Heart left ventricle (tissue), 16 donors: ENCODE measurements at places on chromosomes 13 and 19. TPM values are rescaled to one million over a fixed set of nuclear protein-coding genes. Genes with fewer than 3 reads are reported as not detected.

ZFP28 gene
- 4.1 TPM for total RNA-seq

ACTMAP gene
- total RNA-seq: 4.2 TPM

TMEM91 gene
- total RNA-seq: 3.7 TPM

GGN gene
- total RNA-seq: not detected

MEIOSIN gene
- not detected for total RNA-seq

LRRC8E gene
- total RNA-seq: 0.79 TPM

ITGBL1 gene
- total RNA-seq: 1.3 TPM

DNA sequence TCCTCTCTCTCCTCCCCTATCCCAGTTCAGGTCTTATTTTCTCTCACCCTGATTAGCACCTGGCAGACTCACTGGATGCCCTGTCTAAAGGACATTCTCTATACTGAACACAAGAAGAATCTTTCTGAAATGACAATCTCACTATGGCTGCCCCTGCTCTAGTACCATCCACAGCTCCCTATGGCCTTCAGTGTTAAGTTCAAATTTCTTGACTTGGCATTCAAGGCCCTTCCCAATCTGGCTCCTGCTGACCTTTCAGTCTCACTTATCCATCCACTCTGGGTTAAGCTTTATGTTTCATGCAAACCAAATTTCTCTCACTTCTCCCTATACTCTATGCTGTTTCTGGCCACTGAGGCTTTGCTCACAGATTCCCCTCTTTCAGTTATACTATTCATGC, 34.2 kb downstream of the MBD3L1 start:
- H3K27me3 ChIP-seq: no peaks in the 10 kb centered on the region
- no peak for DNase-seq
- no peak overlapping the region for H3K4me3 ChIP-seq
- H3K27ac ChIP-seq: no peak overlapping the region

- peak; percentile 42 for DNase-seq
- H3K27me3 ChIP-seq: peaks cover 12% of the 10 kb centered on the region
- H3K4me1 ChIP-seq: no peaks in the 10 kb centered on the region
- no peaks in the 10 kb centered on the region for H3K36me3 ChIP-seq
Measured at GRCh38 chr19:6632002-6632621, 37.8 kb downstream of the TNFSF14 start.

DNA sequence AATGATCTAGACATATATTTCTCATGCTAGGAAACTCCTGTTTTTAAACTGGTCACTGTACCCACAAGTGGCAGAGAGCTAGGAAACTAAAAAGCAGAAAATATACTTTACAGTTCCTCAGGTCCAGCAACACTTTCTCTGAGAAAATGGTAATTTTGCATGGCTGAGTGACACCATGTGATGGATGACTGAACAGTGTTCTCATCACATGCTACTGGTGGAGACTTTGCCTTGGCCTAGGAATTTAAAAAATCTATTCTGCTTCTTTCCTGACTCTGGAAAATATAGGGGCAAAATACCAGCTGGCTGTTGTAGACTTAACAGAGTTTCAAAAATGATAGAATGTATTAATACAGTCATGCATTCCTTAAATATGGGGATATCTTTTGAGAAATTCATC, 50.0 kb downstream of the LATS2 start:
- H3K27me3 ChIP-seq: no peaks in the 10 kb centered on the region
- no peaks in the 10 kb centered on the region for H3K36me3 ChIP-seq
- no peak overlapping the region for H3K4me3 ChIP-seq
- no peak overlapping the region for H3K27ac ChIP-seq
- peaks cover 12% of the 10 kb centered on the region for H3K4me1 ChIP-seq

- peak; percentile 83 for DNase-seq
- H3K27ac ChIP-seq: no peak overlapping the region
- H3K4me1 ChIP-seq: peaks cover 18% of the 10 kb centered on the region
- no peaks in the 10 kb centered on the region for H3K36me3 ChIP-seq
Measured at GRCh38 chr19:47765523-47766358, 12.8 kb upstream of the SELENOW start.

DNA sequence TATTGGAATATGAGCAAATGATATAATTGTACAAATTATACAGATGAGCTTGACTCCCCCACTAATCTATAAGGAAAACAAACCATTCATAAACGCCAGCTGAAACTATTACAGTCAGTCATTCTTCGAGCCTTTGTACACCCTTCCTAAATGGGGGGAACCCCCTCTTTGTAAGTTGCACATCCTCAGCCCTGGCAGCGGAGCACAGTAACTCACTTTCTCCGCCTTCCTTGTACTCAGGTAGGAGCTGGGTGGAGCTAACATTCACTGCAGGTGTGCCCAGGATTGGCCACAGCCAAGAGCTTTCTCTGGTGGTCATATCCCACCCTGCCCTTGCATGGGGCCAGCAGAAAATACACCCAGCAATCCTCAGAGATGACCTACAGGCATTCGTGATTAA, 28.6 kb downstream of the PIN1 start:
- no peaks in the 10 kb centered on the region for H3K4me1 ChIP-seq
- H3K27me3 ChIP-seq: no peaks in the 10 kb centered on the region
- H3K4me3 ChIP-seq: no peak overlapping the region
- no peak for DNase-seq

- no peak overlapping the region for H3K4me3 ChIP-seq
- peaks cover 72% of the 10 kb centered on the region for H3K36me3 ChIP-seq
- no peak overlapping the region for H3K27ac ChIP-seq
- peaks cover 4% of the 10 kb centered on the region for H3K4me1 ChIP-seq
Measured at GRCh38 chr19:47379381-47379938, 30.3 kb downstream of the DHX34 start.

GRCh38 chr19:1999856-2000515, 15.5 kb downstream of the BTBD2 start:
- no peaks in the 10 kb centered on the region for H3K4me1 ChIP-seq
- no peak overlapping the region for H3K4me3 ChIP-seq
- H3K27me3 ChIP-seq: no peaks in the 10 kb centered on the region
- no peak overlapping the region for H3K27ac ChIP-seq

DNA sequence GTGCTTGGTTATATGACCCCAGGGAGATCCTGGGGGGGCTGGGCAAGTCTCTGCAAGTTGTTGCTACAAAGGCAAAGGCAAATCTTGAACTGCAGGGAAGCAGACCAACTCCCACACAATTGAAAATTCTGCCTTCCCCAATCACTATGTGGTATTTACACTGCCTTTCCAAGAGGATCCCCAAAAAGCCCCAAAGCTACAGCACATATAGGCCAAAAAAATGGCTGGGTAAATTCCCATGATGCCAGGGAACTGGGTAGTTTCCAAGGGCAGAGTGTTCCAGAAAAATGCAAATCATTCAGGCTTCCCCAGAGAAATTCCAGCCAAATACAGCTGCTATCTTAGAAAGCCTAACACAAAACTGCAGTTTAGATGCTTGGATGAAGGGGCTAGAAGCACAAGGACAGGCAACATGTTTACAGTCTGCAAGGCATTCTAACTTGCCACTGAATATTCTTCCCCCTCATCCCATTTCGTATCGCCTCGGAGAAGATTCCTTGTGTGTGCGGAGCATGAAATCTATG, 6.2 kb downstream of the FOXO1 start:
- H3K27me3 ChIP-seq: no peaks in the 10 kb centered on the region
- DNase-seq: no peak
- H3K4me3 ChIP-seq: no peak overlapping the region
- peaks cover 63% of the 10 kb centered on the region for H3K4me1 ChIP-seq
- no peaks in the 10 kb centered on the region for H3K36me3 ChIP-seq
- no peak overlapping the region for H3K27ac ChIP-seq

GRCh38 chr13:83752141-83752540, 130.1 kb downstream of the SLITRK1 start:
- H3K4me3 ChIP-seq: no peak overlapping the region
- H3K36me3 ChIP-seq: no peaks in the 10 kb centered on the region
- no peaks in the 10 kb centered on the region for H3K27me3 ChIP-seq
- no peak overlapping the region for H3K27ac ChIP-seq
